Sigmoid colon (tissue), 7 donors: ENCODE measurements at places on chromosomes 6 and 20. TPM values are rescaled to one million over a fixed set of nuclear protein-coding genes. Genes with fewer than 3 reads are reported as not detected.

DNA sequence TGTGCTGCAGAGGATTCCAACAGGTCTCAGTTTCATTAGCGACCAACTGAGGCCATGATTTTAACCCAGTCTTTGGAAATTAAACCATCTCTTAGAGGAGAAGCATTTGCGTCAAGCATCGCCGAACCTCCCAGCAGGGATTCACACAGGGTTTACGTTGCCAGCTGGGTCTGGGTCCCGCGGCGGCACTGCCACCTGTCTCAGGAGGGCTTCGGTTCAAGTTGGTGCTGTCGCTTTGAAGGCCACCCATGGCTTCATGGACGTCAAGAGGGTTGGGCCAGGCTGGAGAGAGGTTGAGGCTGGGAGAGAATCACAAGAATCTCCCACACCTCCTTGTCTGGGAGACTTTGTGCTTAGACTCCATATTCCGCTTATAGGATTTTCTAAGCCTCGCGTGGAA lies 43.0 kb upstream of the FRMD1 start:
- no peaks in the 10 kb centered on the region for H3K27me3 ChIP-seq
- peak; percentile 28 for DNase-seq
- H3K36me3 ChIP-seq = no peaks in the 10 kb centered on the region
- no peak overlapping the region for H3K27ac ChIP-seq

The TRIM15 gene
- total RNA-seq = not detected

- no peaks in the 10 kb centered on the region for H3K36me3 ChIP-seq
- no peaks in the 10 kb centered on the region for H3K4me1 ChIP-seq
- H3K4me3 ChIP-seq = no peak overlapping the region
- no peaks in the 10 kb centered on the region for H3K27me3 ChIP-seq
- no peak overlapping the region for H3K27ac ChIP-seq
- DNase-seq = no peak
These were observed 69.7 kb downstream of the RFPL4B start for GRCh38 chr6:112416866-112417265.

DNA sequence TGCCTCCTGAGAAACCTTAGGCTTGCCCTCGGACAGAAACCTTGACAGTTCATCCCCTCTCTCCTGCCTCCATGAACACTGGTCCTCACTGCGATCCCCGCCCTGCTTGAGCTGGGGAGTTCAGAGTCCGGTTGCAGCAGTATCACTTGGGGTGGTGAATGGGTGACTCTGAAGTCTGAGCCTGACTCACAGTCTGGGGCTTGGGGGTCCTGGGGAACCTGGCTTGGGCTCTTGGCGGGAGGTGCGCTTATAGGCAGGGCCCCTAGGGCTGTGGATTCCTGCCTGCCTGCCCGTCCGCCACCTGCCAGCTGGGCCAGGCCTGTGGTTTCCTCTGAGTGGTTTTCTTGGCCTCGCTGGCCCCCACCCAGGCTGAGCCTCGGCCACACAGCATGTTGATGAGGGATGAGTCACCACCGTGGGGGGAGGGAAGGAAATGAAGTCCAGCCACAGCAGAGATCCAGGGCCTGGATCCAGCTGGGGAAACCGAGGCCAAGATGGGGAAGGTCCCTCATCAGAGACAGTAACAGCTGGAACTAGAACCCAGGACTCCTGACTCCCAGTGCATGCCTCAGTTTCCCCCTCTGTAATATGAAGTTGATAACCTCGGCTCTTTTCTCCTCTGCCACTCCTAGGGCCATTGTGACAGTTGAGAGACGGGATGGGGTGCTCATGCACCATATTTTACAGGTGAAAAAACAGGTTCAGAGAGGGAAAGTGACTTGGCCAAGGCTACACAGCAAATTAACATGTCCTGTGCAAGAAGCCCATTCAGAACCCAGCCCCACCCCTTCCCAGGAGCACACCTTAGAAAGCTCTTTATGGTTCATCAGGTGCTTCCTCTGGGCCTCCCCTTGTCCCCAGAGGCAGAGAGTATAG lies 9.2 kb downstream of the FOXS1 start:
- no peak overlapping the region for H3K27ac ChIP-seq
- peaks cover 10% of the 10 kb centered on the region for H3K4me1 ChIP-seq

The HDGFL1 gene
- total RNA-seq = not detected

- no peak overlapping the region for H3K27ac ChIP-seq
- H3K4me1 ChIP-seq = no peaks in the 10 kb centered on the region
- no peak for DNase-seq
- H3K4me3 ChIP-seq = no peak overlapping the region
These were observed 237.1 kb downstream of the SMOC2 start for GRCh38 chr6:168678077-168678476.

GRCh38 chr20:1072258-1072657 lies 46.1 kb upstream of the PSMF1 start:
- H3K4me3 ChIP-seq = no peak overlapping the region
- H3K27ac ChIP-seq = no peak overlapping the region
- H3K4me1 ChIP-seq = no peaks in the 10 kb centered on the region
- DNase-seq = no peak

The ZC2HC1B gene
- not detected for total RNA-seq

The DAAM2 gene
- total RNA-seq = 45.2 TPM

The OR10C1 gene
- total RNA-seq = not detected

DNA sequence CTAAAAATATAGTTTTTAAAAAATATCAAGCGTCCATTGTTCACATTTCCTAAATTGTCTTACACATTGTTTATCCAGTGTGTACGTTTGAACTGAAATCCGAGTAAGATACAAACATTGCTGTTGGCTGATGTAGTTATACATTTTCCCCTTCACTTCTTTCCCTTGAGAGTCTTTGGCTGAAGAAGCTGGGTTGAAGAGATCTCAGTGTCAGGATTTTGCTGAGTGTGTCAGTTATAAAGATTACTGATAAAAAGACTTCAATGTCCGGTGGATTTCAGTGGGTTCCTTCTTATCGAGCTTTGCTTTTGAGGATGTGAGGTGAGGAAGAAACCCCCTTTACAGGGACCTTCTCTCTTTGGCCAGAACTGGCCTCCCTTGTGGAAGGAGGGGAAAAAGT lies 20.5 kb downstream of the RFPL4B start:
- DNase-seq = no peak
- H3K27me3 ChIP-seq = no peaks in the 10 kb centered on the region
- no peak overlapping the region for H3K4me3 ChIP-seq
- no peaks in the 10 kb centered on the region for H3K36me3 ChIP-seq

The TRERF1 gene
- 6.1 TPM for total RNA-seq

The SEL1L2 gene
- not detected for total RNA-seq

DNA sequence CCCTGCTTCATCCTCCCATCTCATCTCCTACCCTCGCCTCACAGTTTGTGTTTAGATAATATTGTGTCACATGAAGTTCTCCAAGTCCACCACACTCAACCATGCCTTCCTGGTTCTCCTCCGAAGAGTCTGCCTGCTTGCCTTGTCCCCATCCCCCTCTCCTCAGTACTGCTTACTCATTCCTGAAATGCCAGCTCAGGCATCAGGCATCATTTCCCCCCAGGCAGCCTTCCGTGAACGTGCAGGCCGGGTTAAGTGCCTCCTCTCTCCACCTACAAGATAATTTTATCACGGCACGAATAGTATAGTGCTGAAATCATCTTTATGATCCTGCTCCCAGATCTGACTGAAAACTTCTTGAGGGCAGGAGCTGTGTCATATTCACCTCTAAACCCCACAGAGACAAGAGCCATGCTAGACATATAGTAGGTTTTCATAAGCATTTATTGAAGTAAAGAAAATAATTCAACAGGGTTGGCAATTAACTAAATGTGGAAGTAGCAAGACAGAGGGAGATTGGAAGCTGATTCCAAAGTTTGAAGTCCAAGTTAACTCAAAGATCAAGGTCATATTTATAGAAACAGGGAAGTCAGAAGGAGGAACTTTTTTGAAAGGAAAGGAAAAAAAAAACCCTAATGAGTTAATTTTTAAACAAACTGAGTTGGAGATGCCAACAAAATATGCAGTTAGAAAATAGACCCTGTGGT lies 48.7 kb upstream of the BMP2 start:
- no peak overlapping the region for H3K4me3 ChIP-seq
- H3K27me3 ChIP-seq = no peaks in the 10 kb centered on the region
- H3K36me3 ChIP-seq = no peaks in the 10 kb centered on the region

- no peaks in the 10 kb centered on the region for H3K36me3 ChIP-seq
- no peak overlapping the region for H3K27ac ChIP-seq
- no peaks in the 10 kb centered on the region for H3K27me3 ChIP-seq
- no peak for DNase-seq
- no peak overlapping the region for H3K4me3 ChIP-seq
These were observed 75.4 kb downstream of the FILIP1 start for GRCh38 chr6:75418233-75418632.

GRCh38 chr6:92109256-92109655 lies 1310.1 kb downstream of the EPHA7 start:
- H3K27me3 ChIP-seq = no peaks in the 10 kb centered on the region
- H3K27ac ChIP-seq = no peak overlapping the region
- no peak for DNase-seq
- no peak overlapping the region for H3K4me3 ChIP-seq

The JARID2 gene
- 7.4 TPM for total RNA-seq

The ADTRP gene
- total RNA-seq = not detected

- no peak for DNase-seq
- no peaks in the 10 kb centered on the region for H3K27me3 ChIP-seq
- no peak overlapping the region for H3K27ac ChIP-seq
- H3K4me1 ChIP-seq = no peaks in the 10 kb centered on the region
- no peaks in the 10 kb centered on the region for H3K36me3 ChIP-seq
- H3K4me3 ChIP-seq = no peak overlapping the region
These were observed 57.5 kb downstream of the ILRUN start for GRCh38 chr6:34638834-34639736.

GRCh38 chr20:62069741-62070216 lies 4.1 kb upstream of the TAF4 start:
- no peak for DNase-seq
- no peaks in the 10 kb centered on the region for H3K27me3 ChIP-seq
- H3K4me3 ChIP-seq = no peak overlapping the region
- peaks cover 33% of the 10 kb centered on the region for H3K4me1 ChIP-seq
- H3K36me3 ChIP-seq = no peaks in the 10 kb centered on the region
- peak overlapping the region; percentile 38 for H3K27ac ChIP-seq

- H3K36me3 ChIP-seq = no peaks in the 10 kb centered on the region
- H3K4me1 ChIP-seq = no peaks in the 10 kb centered on the region
- no peak overlapping the region for H3K4me3 ChIP-seq
- H3K27me3 ChIP-seq = no peaks in the 10 kb centered on the region
- H3K27ac ChIP-seq = no peak overlapping the region
These were observed 98.8 kb downstream of the GRM1 start for GRCh38 chr6:146127447-146128215.

DNA sequence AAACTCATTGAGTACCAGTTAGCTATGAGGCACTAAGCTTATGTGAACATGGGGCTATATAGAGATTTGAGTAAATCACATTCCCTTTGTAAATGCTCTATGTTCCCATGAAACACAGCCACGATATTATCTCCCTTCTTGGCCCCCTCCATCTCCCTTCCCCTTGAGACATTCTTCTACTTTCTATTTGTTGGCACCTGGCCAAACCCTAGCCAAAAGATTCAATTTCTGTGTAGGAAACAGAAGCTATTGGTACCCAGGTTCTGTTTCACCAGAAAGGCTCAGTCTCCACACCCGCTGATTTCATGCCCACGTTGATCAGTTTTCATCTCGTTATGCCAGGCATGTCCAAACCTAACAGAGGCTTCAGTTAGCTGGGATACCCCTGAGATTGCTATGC lies 145.5 kb upstream of the LAMP5 start:
- no peak for DNase-seq
- no peak overlapping the region for H3K4me3 ChIP-seq
- no peaks in the 10 kb centered on the region for H3K36me3 ChIP-seq

DNA sequence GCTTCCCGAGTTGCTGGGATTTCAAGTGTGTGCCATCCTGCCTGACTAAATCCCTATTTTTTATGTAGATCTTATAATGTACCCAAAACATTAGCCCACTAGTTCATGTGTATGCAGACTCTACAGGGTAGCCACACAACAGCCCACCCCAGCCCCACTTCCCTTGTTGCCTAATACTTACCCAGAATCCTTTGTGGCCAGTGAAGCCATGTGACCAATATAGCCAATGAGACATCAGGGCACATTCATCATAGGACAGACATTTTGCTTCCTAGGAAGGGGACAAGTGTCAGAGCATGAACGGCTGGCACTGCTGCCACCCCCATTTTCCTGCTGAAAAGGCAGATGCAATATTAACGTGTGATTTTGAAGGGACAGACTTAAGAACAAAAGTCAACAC lies 36.0 kb upstream of the TCP11 start:
- no peak for DNase-seq
- H3K4me3 ChIP-seq = no peak overlapping the region
- H3K36me3 ChIP-seq = no peaks in the 10 kb centered on the region
- no peak overlapping the region for H3K27ac ChIP-seq
- H3K27me3 ChIP-seq = no peaks in the 10 kb centered on the region
- H3K4me1 ChIP-seq = no peaks in the 10 kb centered on the region

DNA sequence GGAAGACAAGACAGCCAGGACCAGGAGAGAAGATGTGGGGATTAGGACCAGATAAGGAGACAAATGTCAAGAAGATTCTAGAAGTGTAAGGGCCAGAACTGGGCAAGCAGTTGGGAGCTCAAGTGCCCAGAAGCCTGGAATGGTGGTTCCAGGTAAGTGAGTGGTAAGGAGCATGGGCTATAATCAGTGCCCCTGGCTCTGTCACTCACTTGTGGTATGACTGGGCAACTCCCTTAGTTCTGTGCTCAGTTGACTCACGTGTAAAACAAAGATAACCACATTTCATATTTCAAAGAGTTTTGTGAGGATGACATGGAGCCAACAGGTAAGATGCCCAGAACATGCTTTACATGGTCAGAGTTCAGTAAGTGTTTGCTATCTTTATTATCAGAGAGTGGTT lies 11.2 kb downstream of the CCDC167 start:
- no peaks in the 10 kb centered on the region for H3K27me3 ChIP-seq
- no peak overlapping the region for H3K27ac ChIP-seq
- no peak overlapping the region for H3K4me3 ChIP-seq
- no peaks in the 10 kb centered on the region for H3K4me1 ChIP-seq
- no peak for DNase-seq
- H3K36me3 ChIP-seq = no peaks in the 10 kb centered on the region

The KCNK16 gene
- not detected for total RNA-seq

DNA sequence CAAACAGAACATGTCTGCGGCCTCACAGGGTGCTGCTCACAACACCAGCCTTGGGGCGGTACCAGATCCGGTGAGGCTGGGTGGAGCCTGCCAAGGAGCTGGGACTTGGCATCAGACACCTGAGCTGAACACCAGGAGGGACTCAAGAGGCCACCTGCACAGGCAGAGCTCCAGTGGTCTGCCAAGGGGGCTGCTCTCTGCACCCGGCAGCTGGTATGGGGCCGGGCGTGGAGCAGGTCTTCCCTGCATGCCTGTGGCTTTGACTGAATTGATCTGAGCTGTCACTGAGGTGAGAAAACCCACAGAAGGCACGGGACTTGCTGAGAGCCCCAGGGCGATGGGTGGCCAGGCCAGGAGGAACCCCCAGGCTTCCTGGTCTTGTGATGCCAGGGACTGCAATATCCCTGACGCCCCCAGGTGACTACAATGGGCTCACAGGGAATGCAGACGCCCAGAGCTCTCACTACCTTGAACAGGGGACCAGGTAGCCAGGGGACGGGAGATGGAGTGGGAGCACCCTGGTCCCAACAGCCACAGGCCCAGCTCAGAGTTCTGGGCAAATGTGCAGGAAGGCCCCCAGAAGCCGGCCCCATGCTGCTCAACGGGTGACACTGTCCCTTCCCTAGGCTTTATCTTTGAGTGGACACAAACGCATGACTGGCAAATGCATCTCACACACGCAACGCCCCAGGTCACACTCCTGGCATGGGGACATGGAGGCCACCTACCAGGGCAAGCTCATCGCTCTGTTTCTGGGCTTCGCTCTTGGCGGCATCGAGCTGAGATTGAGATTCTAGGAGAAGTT lies 48.2 kb downstream of the DSTN start:
- DNase-seq = peak; percentile 72
- H3K4me1 ChIP-seq = peaks cover 41% of the 10 kb centered on the region
- H3K36me3 ChIP-seq = peaks cover 63% of the 10 kb centered on the region
- H3K27ac ChIP-seq = no peak overlapping the region

The DPPA5 gene
- not detected for total RNA-seq

The POPDC3 gene
- total RNA-seq = 0.83 TPM

The SASH1 gene
- 65.5 TPM for total RNA-seq
